ENCODE measurements at places on chromosomes 4 and X.

DNA sequence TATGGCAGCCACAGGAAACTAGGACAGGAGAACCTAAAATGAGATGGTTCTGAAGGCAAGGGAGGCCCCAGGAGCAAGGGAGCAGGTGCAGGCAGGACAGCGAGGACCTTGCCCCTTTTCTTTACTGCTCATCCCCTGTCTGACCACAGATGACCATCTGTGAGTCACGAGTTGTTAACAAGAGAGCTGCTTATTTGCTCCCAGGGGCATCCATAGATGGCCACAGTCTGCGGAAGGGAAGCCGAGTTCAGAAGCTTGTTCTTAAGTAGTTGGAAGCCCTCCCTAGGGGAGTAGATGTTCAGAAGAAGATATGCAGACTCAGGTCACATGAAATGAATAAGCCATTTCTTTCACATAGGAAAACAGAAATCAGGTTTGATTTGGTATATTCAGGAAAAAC, 69.4 kb downstream of the EVC2 start:
- DNase-seq: no peak

- no peak for DNase-seq
These were observed 7.8 kb downstream of the DOCK11 start for GRCh38 chrX:118503260-118504041.

GRCh38 chrX:17036171-17036961, 89.9 kb downstream of the REPS2 start:
- DNase-seq: no peak

- DNase-seq: no peak
These were observed 109.8 kb downstream of the NYX start for GRCh38 chrX:41556958-41557357.

DNA sequence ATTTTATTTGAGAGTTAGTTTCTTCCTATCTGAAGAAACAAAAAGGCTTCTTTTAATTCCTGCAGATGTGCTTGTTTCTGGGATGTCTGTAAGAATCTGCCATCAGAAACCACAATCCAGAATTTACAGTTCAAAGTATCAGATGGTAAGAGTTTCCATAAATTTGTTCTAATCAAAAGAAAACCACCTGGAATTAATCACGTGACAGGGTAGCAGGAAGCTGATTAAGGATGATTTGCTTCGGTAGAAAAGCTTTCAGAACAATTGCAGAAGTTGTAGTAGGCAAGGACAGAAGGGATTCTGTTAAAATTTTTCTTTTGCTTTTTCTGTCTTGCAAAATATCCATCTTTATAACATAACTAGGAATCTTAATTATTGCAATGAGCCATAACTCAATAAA, 1975.1 kb upstream of the AGA start:
- DNase-seq: no peak

DNA sequence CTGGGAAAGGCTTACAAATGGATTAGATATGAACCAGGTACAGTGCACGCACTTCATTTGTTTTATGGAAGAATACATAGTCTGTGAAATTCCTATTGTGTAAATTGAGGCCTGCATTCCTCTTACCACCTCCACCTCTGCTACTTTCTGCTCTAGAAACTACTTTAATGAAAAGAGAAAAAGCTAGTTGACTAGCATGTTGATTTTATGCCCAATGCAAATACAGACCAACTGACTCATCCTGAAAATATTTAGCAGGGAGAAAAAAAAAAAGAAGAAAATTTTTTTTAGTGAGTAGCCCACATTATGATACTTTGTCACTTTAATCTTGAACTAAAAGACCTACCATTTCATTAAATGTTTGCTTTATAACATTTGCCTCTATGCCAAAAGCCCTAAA, 41.2 kb downstream of the DCLK2 start:
- DNase-seq: no peak

All from WERI-Rb-1 (cell line).